ENCODE measurements at places on chromosomes 6 and 20. TPM values are rescaled to one million over a fixed set of nuclear protein-coding genes. Genes with fewer than 3 reads are reported as not detected.

ZKSCAN3 gene
- 1.0 TPM for polyA plus RNA-seq

EEF1A2 gene
- not detected for polyA plus RNA-seq

BPIFB2 gene
- not detected for polyA plus RNA-seq

TULP1 gene
- not detected for polyA plus RNA-seq

ACOT13 gene
- polyA plus RNA-seq = 17.1 TPM

CST2 gene
- not detected for polyA plus RNA-seq

HLA-DQA2 gene
- polyA plus RNA-seq = 2.5 TPM

OPN5 gene
- polyA plus RNA-seq = not detected

PLN gene
- polyA plus RNA-seq = not detected

IL20RA gene
- not detected for polyA plus RNA-seq
